Neural progenitor cell (in vitro differentiated cells): ENCODE measurements at places on chromosomes 16 and 17.

- no peak for DNase-seq
These were observed 71.8 kb upstream of the MRTFB start for GRCh38 chr16:13999071-13999894.

DNA sequence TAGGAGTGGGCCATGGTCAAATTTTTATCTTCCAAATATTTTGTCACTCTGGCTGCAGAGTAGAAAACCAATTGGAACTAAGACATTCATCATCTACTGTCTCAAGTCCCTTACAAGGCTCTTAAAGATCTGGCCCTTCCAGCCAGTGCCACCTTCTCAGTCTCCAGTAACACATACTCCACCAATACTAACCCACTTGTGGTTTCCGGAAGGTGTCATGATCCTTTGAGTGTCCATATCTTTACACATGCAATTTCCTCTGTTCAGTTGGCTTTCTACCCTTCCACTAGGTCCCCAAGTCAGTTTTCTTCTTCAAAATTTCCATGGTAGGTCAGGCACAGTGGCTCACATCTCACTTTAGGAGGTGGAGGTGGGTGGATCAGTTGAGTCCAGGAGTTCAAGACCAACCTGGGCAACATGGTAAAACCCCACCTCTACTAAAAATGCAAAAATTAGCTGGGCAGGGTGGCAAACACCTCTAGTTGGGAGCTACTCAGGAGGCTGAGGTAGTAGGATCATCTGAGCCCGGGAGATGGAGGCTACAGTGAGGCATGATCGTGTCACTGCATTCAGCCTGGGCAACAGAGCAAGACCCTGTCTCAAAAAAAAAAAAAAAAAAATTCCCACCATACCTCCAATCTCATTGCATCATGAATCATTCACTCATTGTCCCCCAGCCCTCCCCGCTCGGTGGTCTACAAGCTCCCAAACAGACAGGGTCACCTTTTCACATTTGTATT, 6.0 kb upstream of the GRB2 start:
- no peak for DNase-seq

- no peak for DNase-seq
These were observed 54.6 kb upstream of the CORO6 start for GRCh38 chr17:29677221-29677791.

- no peak for DNase-seq
These were observed 3.5 kb upstream of the TRIM47 start for GRCh38 chr17:75881678-75882454.

DNA sequence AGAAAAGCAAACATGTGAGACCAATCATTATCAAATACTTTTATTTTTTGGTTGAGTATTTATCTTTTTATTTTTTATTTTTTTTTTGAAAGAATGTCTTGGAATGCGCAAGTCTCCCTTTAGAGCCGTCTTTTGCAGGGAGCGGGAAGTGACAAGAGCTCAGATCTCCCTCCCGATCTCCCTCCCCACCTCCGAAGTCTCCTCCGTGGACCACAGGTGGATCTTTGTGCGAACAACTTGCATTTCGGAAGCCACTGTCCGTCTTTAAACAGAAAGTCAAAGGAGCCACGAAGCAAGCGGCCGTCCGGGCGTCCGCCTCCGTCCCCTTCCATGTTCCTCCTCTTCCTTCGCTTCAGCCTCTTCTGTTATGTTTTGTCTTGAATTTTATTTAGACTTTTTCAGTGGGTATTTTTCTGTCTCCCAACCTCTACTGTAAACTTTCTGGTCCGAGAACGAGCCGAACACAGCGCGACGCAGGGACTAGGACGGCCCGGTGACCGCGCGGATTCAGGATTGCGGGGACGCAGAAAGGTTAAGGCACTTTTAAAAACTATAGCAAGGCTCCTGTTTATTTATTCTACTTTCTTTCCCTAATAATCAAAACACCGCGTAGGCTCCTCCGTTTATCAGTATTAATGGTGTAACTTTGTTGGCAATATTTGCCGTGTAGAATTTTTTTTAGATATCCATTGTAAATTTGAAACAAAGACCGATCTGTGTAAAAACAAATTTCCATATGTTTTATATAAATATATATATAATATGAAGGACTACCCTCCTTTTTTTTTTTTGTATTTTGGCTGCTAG, 3.3 kb downstream of the FOXF1 start:
- no peak for DNase-seq

- DNase-seq = no peak
These were observed 479.6 kb downstream of the WWOX start for GRCh38 chr16:78579020-78579419.

GRCh38 chr16:47660540-47660939, 199.4 kb downstream of the PHKB start:
- DNase-seq = no peak

DNA sequence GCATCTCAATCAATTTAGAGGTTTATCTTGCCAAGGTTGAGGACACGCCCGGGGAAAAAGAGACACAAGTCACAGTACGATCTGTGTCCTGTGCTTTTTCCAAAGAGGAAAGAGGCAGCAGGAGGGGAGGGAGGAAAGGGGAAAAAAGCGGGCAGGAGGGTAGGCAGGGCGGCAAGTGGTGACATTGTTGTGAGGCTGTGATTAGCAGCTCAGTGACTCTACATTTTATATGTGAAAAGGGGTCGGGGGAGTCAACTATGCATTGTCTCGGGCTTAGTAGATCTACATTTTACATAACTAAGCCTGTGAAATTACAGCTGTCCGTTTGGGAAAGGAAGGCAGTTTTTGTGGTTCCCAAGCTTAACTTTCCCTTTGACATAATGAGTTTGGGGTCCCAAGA, 22.2 kb upstream of the RIPOR1 start:
- peak; percentile 23 for DNase-seq

DNA sequence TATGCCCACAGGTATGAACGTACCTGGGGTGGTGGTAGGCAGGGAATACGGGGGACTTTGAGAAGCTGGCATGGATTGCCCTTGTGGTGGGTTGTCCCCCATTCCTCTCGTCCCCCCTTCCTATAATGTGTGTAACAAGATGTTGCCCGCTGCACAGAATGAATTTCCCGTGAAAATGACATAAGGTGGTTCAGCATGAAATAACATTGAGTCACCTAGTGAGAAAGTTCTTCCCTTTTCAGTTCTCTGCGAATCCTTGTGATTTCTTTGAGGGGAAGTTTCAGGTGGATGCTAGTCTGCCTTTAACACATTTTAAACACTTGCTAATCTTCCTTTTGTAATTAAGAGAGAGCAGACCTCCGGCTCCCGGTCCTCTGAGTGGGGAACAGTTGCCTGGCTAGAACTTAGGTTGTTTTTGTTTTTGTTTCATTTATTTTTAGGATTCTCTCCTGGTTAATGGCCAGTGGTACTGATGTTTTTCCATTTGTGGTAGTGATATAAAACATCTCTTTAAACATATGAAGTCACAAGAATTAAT, 58.9 kb downstream of the RAP1GAP2 start:
- DNase-seq = no peak
